SK-N-SH (cell line): ENCODE measurements at places on chromosomes 6 and 20. TPM values are rescaled to one million over a fixed set of nuclear protein-coding genes. Genes with fewer than 3 reads are reported as not detected.

The C6orf118 gene
- not detected in 2 replicates for polyA plus RNA-seq

GRCh38 chr6:106804346-106805335, 169.9 kb downstream of the CD24 start:
- no peak for DNase-seq

DNA sequence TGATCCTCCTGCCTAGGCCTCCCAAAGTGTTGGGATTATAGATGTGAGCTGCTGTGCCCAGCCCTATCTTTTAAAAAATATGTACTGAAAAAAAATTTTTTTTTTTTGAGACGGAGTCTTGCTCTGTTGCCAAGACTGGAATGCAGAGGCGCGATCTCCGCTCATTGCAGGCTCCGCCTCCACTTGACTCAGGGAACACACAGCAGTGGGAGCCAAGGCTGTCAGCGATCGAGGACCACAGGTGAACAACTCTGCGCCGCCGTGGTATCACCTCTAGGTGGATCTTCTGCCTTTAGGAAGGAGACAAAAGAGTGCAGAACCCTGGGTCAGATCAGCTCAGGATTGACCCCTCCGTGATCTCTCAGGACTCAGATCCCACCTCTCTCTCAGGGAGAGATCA, 13.7 kb downstream of the RAET1E start:
- DNase-seq: no peak

- DNase-seq: no peak
Measured at GRCh38 chr6:166422201-166422940, 39.6 kb upstream of the MPC1 start.

DNA sequence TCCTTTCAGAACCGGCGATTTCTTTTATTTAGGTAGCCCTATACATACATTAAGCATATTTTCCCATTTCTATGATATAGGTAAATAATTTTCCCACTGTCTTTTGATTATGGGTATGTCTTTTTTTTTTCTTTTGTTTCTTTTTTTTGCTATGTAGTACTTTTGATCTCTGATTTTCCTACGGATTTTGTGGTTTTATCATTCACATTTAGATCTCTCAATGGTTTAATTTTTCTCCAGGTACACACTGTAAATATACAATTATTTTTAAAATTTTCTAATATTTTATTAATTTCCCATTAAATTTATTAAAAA, 436 bp upstream of the ZNF337 start:
- no peak for DNase-seq

GRCh38 chr20:23207826-23208540, 121.9 kb upstream of the CD93 start:
- no peak for DNase-seq

DNA sequence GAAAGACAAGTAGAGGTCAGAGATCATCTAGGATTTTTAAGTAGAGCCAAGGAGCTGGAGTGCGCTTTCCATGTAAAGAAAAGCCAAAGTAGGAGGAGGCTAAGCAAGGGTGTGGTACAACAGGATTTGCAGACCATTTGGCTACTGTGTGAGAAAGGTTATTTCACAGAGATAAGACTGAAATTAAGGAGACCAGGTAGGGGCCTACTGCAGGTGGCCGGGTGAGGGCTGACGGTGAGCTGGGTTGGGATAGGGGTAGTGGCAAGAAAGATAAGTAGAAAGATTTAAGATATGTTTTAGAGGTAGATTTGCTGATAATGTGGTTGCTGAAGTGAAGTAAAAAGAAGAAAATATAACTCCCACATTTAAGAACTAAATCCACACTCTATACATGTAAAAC, 3.8 kb downstream of the BLOC1S5 start:
- DNase-seq: no peak

DNA sequence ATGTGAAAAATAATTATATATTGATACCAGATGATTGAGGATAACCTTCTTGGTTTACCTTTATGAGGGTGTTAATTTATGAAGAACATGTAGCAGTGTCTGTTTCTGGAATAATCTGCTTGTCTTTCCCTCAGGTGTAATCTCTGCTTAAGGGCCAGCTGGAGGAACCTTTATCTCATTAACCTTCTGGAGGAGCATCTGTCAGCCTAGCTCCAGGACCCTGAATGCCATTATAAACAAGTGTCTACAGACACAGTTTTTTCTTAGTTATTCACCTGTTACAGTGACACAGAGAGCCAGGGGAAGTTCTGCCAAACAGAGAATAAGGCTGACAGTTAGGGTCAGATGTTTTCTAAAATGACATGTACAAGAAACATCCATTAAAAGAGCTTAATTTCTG, at the start of gene IMPG1:
Gene IMPG1 (minus strand): TSS at position 101 of the 400 bp plus-strand sequence. CDS start 174 bp downstream, outside the sequence.
- no peak for DNase-seq

The PTCRA gene
- polyA plus RNA-seq: not detected in 2 replicates

GRCh38 chr6:89350281-89350966, 2.1 kb downstream of the UBE2J1 start:
- no peak for DNase-seq

DNA sequence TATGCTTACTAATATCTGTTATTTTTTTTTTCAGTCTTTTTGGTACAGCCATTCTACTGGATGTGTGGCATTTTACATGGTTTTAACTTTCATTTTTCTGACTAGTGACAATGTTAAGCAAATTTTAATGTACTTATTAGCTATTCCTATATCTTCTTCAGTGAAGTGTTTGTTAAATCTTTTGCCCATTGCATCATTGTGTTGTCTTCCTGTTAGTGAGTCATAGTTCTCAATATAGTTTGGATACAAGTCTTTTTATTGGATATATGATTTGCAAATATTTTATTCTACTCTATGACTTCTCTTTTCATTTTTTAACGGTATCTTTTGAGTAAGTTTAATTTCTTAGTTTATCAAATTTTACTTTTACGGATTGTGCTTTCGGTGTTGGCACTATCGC, 519.4 kb downstream of the CDKAL1 start:
- no peak for DNase-seq

- no peak for DNase-seq
Measured at GRCh38 chr20:57947421-57948179, 237.8 kb upstream of the PMEPA1 start.

- no peak for DNase-seq
Measured at GRCh38 chr6:8387942-8388437, 47.4 kb downstream of the SLC35B3 start.

The CCN6 gene
- polyA plus RNA-seq: not detected in 2 replicates

The TOX2 gene
- polyA plus RNA-seq: 6.1 and 15.4 TPM in 2 replicates

DNA sequence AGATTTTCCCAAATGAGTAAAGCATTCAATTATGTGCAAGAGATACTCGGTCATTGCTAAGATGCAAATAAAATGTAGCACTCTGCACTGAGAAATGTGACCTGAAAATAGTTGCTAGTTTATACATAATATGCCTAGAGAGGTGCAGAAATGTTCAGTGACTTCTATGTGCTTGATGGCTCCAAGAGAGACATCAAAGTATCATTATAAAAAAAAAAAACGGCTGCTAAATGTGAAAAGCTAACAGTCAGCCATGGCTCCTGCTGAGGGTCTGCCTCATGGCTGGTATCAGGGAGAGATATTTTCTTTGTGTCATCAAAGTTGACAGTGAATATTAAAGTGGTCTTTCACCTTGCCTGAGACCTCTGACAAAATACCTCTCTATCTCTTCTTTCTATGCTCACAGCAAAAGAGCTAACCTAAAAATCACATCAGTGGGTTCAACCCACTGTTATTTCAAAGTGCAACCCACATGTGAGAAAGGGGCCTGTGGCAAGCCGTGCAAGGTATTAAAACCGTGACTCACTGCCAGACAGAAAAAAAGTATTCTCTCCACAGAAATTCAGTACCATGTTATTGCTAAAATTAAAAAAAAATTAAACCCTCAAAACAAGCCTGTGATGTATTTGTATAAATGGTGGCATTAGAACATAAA, 259.0 kb downstream of the HIVEP2 start:
- no peak for DNase-seq

DNA sequence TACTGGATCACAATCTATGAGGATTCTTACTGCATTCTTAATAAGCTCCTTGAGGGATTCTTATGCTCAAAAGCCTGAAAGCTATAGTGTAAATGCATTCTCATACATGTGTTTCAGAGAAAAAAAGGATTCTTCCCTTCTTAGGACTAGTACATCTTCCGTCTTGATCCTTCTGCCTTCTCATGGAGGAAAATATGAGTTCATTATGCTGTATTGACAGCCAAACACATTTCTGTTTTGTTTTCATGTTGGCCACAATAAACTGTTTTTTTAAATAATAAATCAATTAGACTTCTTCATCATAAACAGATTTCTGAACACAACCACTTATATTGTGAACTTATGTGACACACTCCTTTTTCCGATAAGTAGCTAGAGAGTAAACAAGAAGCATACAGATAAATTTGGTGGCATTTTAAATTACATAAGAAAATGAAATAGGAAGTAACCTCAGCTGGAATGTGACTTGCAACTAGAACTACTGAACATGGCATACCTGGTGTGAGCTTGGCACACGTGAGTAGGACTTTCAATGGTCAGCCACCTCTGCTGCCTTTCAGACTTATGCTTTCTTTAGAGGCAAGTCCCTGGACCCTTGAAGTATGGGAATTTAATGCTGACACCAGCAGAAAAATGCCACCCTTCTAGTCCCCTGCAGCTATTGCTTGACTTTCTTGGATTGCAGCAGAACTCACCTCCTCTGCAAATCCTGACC, 350.4 kb downstream of the BCKDHB start:
- DNase-seq: no peak

GRCh38 chr6:56932910-56933477, 21.9 kb upstream of the BEND6 start:
- no peak for DNase-seq

The ATP6V1G2 gene
- polyA plus RNA-seq: 13.6 and 15.6 TPM in 2 replicates

DNA sequence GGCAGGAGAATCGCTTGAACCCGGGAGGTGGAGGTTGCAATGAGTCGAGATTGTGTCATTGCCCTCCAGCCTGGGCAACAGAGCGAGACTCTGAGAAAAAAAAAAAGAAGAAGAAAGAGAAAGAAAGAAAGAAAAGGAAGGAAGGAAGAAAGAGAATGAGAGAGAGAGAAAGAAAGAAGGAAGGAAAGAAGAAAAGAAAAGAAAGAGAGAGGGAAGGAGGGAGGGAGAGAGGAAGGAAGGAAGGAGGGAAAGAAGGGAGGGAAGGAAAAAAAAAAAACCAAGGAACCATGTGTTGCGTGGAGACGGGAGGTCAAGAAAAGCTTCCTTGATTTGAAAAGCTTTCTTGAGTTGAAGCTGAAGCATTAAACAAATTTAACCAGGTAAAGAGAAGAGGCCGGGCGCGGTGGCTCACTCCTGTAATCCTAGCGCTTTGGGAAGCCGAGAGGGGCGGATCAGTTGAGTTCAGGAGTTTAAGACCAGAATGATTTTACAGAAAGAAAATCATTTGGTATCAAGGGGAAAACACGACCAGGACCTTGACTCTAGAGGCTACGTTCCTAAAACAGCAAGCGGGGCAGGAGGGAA, 90.5 kb upstream of the PRSS16 start:
- no peak for DNase-seq

GRCh38 chr20:9027626-9028025, 41.3 kb upstream of the PLCB4 start:
- DNase-seq: no peak

The SLC22A2 gene
- not detected in 2 replicates for polyA plus RNA-seq

DNA sequence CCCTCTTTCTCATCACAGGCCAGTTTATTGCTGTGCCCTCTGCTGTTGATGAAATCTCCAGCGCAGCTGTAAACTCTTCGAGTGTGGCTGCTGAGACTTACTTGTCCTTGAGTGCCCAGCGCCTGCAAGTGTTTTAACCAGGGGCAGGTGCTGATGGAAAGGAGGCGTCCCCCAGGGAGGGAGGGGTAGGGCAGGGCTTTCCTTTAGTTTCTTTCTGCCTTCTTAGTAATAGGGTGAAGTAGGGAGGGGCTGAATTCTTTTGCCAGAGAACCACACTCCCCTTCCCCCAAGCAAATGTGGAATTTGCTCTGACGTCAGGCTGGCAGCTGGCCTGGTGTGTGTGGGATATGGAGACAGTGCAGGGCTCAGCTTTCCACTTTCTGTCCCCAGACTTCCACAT, 61.2 kb downstream of the IGF2R start:
- peak; percentile 22 for DNase-seq

GRCh38 chr20:18615020-18615650, 27.3 kb downstream of the DTD1 start:
- no peak for DNase-seq

- DNase-seq: no peak
Measured at GRCh38 chr6:21080221-21080620, 513.3 kb upstream of the SOX4 start.

DNA sequence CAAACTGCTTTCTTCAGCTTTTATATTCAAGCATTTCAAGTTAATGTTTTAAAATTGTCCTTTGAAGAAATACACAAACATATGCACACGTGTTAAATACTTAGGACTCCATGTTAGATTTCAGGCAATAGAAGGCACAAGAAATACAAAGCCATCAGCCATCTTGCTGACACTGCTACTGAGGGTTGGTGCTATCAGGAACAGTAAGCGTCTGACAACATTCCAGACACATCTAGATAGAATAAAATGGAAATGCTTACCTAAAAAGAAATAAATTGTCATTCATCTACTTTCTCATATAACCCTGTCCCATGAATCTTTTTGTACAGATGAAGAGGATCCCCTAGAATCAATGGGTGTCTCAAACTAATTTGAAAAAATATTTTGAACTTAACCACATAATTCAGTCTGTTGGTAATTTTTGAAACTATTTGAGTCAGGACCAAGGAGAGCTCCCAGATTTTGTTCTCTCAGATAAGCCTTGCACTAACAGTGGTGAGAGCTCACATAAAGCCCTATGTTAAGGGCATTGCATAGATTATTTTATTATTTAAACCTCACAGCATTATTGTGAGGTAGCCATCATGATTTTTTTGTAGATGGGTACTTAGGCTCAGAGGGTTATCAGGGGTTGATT, 631.1 kb upstream of the POU3F2 start:
- DNase-seq: no peak

- no peak for DNase-seq
Measured at GRCh38 chr20:25457886-25458680, 50.6 kb downstream of the GINS1 start.

- DNase-seq: no peak
Measured at GRCh38 chr20:2967841-2968240, 75.6 kb upstream of the GNRH2 start.

DNA sequence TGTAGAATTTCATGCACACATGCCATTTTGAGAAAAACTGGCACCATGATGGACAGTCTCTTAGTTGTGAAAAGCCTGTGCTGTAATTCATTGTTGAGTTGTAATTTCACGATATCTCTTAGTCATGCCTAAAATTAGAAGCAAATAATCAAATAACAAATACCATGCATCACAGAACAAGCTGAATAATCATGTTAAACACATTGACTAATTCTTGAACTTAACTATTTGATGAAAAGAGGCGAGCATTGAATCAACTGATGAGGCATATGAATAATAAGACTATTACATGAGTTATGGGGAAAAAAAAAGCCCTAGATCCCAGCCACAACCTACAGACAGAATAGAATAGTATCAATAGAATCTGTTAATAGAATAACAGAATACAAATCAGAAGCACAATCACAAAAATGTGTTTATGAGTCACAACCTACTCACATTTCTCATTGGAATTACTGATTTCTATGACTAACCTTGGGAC, 14.2 kb upstream of the RNF217 start:
- DNase-seq: no peak

GRCh38 chr6:134723081-134723871, 226.6 kb downstream of the ALDH8A1 start:
- DNase-seq: peak; percentile 39

- no peak for DNase-seq
Measured at GRCh38 chr6:11404081-11404480, 133.5 kb upstream of the TMEM170B start.

The CHRNA4 gene
- not detected in 2 replicates for polyA plus RNA-seq
